Cardiac fibroblast (primary cell): ENCODE measurements at places on chromosomes 2 and 18.

DNA sequence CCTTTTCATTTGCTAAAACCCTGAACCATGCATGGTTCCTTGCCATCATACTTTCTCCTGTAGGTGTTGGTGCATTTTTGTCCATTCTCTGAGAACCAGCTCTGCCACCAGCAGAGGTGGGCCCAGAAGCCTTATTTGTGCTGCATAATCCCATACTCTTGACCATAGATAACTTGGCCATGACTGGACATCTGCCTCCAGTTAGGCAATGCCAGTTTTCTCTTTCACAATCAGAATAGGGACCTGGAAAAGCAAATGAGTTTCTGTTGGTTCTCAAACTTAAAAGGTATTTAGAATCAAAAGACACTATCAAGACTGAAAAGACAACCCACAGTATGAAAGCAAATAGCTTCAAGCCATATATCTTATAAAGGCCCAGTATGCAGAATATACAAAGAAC is 167.3 kb downstream of the MAIP1 start:
- no peak for DNase-seq

DNA sequence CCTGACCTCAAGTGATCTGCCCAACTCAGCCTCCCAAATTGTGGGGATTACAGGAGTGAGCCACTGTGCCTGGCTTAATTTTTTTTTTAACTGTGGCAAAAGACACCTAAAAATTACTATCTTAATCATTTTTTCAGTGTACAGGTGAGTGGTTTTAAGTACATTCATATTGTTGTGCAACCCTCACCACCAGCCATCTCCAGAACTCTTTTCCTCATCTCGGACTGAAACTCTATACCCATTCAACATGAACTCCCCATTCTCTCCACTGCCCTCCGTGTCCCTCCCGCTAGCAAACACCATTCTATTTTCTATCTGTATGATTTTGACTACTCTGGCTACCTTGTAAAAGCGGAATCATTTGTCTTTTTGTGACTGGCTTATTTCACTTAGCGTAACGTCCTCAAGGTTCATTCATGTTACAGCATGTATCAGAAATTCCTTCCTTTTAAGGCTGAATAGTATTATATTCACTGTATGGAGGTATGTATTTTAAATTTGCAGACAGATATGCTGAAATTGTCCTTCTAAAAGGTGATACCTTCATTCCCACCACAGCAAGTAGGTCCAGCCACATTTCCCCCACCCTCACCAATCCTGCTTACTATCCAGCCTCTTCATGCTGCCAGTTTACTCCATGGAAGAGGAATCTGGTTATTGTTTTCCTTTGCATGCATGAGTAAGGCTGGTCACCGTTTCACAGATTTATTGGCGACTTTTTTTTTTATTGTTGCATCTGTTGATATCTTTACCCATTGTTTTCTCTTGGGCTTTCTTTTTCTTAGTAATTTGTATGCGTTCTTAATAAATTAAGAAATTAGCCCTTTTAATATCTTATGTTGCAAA is 40.6 kb upstream of the ANXA4 start:
- peak; percentile 43 for DNase-seq

GRCh38 chr2:45882707-45883602 is 231.5 kb downstream of the PRKCE start:
- DNase-seq = peak; percentile 78

GRCh38 chr2:162244541-162245031 is 1.3 kb upstream of the FAP start:
- DNase-seq = peak; percentile 87

DNA sequence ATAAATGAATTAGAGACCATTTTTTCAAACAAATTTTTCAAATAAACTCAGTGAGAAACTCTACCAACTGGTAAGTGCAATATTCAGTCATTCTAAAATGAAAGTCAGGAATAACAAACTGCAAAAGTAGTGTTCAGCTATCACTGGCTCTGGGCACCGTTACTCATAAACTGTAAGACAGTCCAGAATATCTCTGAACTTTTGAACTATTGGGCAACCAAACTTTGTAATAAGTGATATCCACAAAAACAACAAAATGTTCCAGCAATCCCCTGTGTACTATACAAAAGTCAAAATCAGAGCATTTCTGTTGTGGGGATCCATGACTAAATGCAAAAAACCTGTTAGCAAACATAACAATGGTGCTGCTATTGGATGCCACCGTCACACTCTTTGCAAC is 56.3 kb downstream of the SLC25A12 start:
- DNase-seq = peak; percentile 72

DNA sequence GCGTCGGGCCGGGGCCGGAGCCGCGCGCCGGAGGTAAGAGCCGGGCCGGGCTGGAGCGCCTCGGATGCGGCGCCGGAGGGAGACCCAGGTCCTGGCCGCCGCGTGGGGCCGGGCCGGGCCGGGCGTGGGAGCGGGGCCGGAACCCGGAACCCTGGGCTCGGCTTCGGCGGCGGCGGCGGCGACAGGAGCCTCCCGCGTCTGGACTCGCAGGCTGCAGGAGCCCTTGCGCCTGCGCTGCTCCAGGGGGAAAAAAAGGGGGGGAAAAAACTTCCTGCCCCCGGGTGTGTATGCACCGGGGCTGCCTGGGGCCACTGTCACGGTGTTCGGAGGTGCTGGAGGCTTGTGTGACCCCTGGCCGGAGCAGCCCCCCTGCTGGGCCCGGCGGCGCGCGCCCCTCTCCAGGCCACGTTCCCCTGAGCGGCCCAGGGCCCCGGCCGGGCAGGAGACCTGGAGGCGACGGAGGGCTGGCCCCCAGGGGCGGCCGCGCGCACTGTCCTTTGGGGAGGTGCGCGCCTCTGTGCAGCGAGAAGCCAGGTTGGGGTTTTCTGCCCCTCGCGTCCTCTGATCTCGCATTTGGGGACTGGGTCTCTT is 864 bp downstream of the KLHL29 start:
- peak; percentile 33 for DNase-seq

GRCh38 chr2:145265244-145265643 is 745.3 kb upstream of the ZEB2 start:
- DNase-seq = no peak

- no peak for DNase-seq
Observed at GRCh38 chr2:232998666-232998985, 14.4 kb downstream of the NGEF start.

DNA sequence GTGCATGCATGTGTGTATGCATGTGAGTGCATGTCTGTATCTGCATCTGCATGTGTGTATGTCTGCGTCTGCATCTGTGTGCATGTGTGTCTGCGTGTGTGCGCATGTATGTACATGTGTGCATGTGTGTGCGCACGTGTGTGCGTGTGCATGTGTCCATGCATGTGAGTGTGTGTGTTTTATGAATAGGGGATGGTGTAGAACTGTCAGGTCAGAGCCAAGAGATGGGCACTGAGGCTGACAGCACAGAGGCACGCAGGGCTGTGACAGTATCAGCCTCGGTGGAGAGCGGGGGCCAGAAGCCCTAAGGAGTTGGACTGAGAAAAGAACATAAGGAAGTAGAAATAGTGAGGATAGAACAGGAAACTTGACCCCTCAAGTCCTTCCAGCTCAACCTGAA is 494.0 kb upstream of the MYT1L start:
- no peak for DNase-seq

GRCh38 chr2:164388511-164388910 is 232.8 kb downstream of the GRB14 start:
- DNase-seq = peak; percentile 31

- no peak for DNase-seq
Observed at GRCh38 chr2:199950396-199950795, 4.9 kb downstream of the TYW5 start.

- peak; percentile 7 for DNase-seq
Observed at GRCh38 chr2:219158586-219158985, 2.0 kb downstream of the NHEJ1 start.

DNA sequence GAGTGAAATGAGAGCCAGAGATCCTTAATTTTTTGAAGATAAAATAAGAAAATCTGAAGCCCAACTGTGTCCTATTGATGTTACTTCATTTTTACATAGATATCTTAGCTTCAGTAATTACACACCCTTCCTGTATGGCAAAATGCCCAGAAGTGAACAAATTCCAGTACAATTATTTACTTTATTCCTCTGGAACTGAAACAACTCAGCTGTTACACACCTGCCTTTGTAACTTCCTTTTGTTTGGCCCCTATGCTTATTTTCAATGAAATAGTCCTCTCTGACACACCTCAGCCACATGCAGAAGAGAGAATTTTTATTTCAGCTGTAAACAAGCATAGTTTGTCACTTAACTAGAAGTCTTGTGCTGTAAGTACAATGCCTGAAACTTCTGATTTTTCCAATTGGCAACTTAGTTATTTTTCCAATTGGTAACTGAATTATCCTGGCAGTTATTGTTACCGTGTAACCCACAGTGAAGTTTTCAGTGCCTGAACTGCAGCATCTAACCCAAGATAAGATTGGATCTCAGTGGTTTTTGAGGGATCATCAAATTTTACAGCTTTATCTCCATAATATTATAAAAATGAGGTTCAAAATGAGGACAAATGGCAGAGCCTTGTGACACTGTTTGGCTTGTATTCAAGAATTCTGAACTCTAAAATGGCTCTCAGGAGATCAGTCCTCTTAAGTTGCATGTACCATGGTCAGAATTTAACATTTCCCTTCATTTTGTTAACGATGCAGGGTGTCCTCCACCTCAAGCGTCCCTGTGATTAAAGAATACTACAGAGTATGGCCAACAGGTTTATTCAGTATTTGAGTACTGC is 82.6 kb downstream of the PKP4 start:
- peak; percentile 84 for DNase-seq

- DNase-seq = peak; percentile 13
Observed at GRCh38 chr2:39718483-39718882, 52.8 kb downstream of the TMEM178A start.

GRCh38 chr2:234963773-234964615 is 12.2 kb downstream of the SH3BP4 start:
- DNase-seq = peak; percentile 78

- no peak for DNase-seq
Observed at GRCh38 chr18:13793819-13794218, 30.1 kb upstream of the MC5R start.

GRCh38 chr2:160561551-160562295 is 68.1 kb upstream of the RBMS1 start:
- peak; percentile 74 for DNase-seq

DNA sequence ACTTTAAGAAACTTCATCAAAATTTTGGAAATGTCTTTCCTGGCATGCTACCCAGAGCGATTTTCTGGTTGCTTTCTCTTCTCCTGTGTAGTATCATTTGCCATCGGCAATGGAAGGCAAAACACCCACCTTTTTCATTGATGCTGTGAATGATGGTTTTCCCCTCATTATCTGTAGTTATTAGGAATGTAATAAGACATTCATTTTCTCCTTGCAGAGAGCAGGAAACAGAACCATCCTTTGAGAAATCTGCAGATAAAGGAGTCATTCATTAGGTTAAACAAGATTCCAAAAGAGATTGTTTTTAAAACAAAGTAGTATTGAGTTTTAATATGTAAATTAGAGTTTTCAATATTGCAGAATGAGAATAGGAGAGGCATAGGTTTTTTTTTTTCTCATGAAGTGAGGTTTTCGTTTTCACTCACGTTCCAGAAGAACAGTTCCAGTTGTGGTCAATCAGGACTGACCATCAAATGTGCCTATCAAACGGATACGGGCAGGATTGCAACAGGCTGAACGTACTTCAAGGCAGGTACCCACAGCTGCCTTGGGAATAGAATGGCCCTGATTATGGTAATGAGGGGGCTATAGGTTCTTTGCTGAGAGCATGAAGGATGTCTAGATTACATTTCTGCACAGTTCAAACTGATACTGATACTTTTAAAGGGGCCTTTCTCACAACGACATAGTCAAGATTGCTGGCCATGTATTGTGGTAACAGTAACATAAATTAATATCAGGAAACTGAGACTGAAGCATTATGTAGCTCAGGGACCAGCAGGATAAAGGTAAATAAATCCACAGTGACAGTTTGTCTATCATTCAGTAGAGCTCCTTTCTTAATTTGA is 49.8 kb upstream of the PLA2R1 start:
- DNase-seq = no peak

DNA sequence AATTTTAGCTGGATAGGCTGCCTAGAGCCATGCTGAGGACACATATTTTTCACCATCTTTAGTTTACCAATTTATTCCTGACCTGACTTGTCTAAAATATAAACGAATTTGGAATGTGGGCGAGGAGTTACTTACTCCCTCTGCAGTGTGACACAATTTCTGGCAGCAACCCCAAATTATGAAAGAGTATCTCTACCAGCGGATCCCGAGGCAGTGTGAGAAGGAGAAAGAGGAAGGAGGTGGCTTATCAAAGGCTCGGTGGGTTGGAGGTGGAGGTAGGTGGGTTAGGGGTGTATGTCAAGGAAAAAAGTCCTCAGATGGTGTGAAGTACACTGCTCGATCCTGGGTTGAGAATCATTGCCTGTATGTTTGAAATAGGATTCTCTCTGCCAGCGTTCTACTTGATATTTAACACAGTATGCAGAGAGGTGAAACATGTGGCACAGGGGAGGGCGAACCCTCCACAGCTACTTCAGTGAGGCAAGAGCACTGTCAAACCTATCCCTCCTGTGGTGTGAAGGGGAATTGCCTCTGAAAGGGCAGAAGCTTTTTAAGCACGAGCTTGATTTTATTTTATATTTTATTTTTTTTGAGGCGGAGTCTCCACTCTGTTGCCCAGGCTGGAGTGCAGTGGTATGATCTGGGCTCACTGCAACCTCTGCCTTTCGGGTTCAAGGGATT is 76.0 kb downstream of the RFTN2 start:
- DNase-seq = peak; percentile 69

DNA sequence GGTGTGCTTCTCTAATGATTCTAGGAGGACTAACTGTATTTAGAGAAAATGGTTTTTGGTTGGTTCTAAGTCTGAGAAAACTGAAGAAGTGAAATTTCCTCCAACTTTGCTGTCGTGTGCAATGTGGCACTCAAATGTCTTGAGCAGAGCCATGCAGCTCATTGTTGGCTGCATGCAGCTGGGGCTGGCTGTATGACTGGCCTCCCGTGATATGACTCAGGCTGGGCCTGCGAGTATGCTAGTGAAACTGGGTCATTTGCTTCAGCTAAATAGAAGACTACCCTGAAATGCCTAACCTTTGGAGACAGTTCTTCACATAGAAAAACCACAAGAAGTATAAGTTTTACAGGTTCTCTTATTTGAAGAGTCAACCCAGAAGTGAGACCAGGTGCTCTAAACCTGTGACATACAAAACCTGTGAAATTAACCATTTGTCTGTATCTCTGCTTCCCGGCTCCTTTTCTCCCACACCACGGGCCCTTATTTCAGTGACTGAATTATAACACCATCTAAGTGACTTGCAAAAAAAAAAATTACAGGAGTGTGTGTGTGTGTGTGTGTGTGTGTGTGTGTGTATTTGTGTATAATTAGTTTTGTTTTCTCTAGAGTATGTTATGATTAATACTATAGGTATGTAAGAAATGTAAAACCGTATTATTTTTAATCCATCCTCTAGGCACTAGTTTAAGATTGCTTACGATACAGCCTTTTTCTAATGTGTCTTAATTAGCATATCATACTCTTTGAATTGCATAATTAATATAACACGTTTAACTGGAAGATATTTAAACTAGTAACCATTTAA is 15.9 kb downstream of the POLI start:
- DNase-seq = peak; percentile 83

GRCh38 chr2:187274146-187274545 is 173.9 kb downstream of the CALCRL start:
- no peak for DNase-seq
